ENCODE measurements at places on chromosomes 4 and X.
A peak's percentile ranks its signal among the peaks of the same experiment; 100 is the strongest.

DNA sequence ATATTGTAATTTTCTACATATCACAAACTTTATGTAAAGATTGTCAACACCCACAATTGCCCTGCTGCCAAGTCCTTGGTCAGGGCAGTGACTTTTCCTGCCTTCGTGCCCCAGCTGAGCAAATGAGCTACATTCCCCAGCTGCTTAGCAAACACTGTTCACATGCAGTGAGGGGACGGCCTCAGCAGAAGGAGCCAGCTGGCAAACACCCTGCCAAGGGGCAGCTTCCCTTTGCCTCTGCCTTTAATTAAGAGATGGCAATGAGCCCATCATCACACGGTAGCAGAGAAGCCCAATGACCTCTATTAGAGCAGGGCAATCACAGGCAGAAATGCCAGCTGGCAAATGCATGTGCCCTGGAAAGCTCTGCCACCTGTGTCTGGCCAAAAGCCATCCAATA lies 253.4 kb downstream of the EPHA5 start:
- DNase-seq: peak; percentile 10

GRCh38 chrX:153499876-153500275 lies 5.1 kb downstream of the BGN start:
- DNase-seq: no peak

- DNase-seq: no peak
Measured at GRCh38 chr4:126976850-126977632, 655.7 kb upstream of the INTU start.

DNA sequence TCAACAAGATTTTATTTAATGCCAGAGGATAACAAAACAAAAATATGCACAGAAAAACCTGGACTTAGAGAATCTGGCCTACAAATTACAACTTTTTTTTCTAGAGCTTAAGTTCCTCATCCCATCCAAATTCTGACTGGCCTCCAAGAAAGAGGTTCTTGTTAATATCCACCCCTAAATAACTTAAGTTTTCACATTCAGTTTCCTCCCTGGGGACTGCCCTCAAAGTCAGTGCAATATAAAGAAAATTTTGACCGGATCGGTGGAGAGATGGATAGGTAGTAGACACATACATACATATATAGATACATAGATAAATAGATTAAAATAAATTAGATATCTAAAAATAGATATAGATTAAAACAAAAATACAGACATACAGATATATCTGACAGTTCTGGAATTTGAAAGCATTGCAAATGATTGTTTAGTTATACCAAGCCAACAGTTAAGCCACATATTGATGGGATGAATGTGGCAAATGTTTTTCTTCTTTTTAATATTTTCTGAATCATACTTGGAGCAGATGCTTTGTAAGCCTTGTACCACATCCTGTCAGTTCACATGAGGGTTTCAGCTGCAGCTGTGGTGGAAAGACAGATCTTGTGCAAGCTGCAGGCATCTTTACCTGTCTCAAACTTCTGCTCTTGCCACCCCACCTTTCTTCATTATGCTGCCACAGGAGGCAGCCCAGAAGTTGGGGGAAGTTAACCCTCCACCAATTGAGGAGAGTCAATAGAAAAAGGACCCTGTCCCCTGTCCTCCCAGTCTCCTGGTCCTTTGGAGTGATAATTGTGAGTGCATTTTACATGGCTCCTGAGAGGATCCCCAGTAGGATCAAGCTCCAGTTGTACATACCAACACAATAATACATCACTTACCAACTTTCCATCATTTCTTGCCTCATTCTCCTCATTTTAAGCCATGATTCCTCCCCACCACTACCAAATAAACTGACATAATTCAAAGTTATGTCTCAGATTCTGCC lies 58.5 kb upstream of the PRDM8 start:
- DNase-seq: peak; percentile 71

DNA sequence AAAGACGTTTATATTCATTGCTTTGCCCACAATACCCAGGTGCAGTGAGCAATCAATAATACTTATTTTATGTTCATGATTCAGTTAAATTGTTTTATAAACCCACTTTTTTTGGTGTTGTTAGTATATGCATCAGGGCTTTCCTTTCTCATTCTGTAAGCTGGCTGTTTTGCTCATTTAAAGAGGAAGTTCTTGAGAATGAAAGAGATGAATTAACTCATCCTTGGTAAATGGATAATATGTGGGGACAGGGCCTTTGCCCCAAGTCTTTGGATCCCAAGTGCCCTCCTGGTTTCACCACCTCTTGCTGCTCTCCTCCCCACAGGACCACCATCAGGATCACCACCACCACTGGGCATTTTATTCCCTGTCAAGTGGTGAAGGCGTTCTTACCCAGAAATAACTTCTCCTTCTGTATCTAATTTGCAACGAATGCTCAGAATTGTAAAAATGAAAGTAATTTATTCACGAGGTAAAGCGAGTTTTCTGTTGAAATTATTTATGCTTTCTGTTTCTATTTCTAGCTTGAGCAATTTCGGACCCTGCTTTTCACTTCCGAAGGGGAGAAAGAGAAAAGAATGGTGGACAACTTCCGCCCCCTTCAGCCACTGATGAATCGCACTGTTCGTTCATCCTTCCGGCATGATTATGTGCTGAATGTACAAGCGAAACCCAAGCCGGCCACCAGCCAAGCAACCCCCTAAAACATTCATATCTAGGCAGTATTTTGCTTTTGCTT lies 8.2 kb upstream of the ZRSR2 start:
- DNase-seq: no peak

- DNase-seq: peak; percentile 17
Measured at GRCh38 chrX:63922221-63922620, 137.2 kb upstream of the ARHGEF9 start.

DNA sequence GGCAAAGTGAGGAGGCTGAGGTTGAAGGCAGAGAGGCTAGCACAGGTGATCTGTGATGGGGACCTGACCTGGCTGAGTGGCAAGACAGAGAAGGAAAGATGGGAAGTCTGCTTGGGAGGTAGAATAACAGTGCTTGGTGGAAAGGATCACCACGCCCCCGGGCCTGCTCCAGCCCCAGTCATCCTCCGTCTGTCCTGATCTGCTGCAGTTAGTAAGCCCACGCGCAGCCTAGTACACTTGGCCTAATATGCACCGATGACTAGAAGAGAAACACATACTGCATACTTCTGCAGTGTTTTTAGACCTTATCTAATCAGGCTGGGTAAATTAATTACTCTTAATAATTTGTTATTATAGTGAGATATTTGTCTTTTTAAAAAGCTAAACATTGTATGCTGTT lies 103.7 kb upstream of the KLF3 start:
- DNase-seq: no peak

DNA sequence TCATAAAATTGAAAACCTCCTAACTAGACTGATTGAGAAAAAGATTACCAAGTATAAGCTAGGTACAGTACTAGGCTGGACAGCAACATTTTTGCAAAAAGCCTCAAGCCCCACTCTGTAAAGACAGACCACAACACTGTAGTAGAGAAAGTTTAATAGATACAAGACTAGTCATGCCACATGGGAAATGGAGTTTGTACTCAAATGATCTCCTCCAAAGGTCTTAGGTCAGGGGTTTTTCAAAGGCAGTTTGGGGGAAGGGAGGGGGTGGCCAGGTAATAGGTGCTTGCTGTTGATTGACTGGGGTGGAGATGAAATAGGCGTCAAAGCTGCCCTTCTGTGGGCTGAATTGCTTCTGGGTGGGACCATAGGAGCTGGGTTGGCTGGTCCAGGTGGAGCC lies 14.2 kb downstream of the CNGA1 start:
- no peak for DNase-seq

GRCh38 chr4:10877076-10877475 lies 192.5 kb upstream of the CLNK start:
- DNase-seq: peak; percentile 48

GRCh38 chr4:29588617-29589016 lies 1131.6 kb upstream of the PCDH7 start:
- DNase-seq: no peak

DNA sequence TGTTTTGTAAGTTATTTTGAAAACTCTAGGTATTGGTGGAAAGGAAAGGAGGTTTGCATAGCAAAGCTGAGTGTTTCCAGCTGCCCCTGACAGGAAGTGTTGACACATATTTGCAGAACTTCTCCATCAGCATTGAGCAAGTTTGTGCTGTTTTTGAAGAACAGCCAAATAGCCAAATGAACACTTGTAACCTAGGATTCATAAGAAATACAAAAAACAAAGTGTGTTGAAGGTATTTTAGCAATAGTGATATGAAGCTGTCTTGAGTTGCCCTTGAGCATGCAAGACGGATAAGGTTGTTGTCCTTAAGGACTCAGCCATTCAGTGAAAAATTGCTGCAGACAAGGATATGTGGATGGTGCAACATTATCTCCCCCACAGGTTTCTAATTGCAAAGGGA lies 68.3 kb upstream of the PGM2 start:
- peak; percentile 65 for DNase-seq

DNA sequence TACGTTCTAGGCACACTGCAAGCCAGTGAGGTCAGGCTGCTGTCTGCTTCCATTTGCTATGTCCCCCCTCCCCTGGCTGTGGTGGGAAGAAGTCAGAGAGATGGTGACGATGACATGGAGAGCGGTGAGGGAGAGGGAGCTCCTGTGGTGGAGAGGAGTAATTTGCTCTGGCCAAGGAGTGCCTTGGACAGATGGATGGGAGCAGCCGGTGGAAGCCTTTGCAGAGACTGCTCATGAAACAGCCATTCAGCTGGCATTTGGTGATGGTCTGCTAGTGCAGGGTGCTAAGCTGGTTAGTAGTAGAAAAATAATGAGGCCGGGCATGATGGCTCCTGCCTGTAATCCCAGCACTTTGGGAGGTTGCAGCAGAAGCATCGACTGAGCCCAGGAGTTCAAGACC lies 124.1 kb downstream of the FHDC1 start:
- DNase-seq: no peak

DNA sequence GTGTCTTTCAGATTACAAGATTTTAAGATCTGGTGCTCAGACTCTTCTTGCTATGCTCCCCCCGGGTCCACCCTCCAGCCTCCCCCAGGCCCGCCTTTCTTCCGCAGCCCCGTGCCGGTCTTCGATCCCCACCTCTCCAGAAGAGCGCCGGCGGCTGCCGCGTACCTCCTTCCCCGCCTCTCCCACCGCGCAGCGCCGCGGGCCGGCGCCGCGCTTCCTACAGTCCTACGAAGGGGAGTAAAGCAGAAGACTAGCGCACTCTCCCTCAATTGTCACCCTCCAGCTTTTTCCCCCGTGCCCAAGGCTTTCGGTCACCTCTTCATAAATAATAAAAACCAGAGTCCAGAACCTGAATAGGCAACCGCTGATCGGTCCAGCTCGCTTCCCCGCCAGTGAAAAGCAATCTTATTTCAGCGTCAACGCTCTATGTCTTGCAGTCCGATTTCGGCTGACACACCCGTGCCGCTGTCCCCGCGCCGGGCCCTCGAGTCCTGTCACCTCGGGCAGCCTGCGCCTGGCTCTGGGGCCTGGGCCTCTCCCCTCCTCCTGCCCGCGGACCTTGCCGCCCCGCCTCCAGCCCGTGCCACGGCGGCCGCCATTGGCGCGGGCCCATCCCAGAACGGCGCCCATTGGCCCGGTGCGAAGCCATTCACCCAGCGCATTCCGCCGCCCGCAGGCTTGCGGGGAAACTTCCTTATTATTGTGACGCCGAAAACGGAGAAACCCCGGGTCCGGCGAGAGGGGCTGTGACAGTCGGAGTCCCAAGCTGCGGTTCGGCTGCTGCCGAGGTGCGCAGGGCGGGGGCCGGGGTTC lies at the start of gene HERC3:
TSS of gene HERC3 (plus strand) at position 694 of the 813 bp plus-strand sequence. CDS start 13,344 bp downstream, outside the sequence.
- DNase-seq: peak; percentile 86

DNA sequence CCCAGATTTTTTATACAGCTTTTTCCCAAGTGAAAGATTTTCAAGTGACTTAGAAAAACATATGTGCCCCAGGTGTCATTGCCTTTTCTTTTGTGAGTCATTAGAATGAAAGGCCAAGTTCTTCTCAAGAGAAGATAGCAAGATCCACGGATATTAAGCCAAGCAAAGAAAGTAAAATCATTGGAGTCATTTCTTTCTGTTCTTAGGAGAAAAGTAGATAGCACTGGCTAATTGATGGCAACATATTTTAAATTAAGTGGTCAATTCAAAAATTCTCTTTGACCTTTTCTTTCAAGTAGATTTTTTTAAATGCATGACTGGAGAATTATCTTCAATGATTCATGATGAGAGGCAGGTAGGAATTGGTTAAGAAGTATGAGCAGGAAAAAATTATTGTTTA lies 94.4 kb downstream of the HHIP start:
- no peak for DNase-seq
